ENCODE measurements at places on chromosomes 6 and 20.

GRCh38 chr20:1375515-1375914 is 17.3 kb downstream of the FKBP1A start:
- DNase-seq, result peak; percentile 62

- DNase-seq, result no peak
Observed at GRCh38 chr20:62369815-62370114, 2.7 kb upstream of the LAMA5 start.

GRCh38 chr20:36112112-36112511 is 42.4 kb upstream of the EPB41L1 start:
- no peak for DNase-seq

- no peak for DNase-seq
Observed at GRCh38 chr20:59120919-59121318, 42.7 kb upstream of the ZNF831 start.

DNA sequence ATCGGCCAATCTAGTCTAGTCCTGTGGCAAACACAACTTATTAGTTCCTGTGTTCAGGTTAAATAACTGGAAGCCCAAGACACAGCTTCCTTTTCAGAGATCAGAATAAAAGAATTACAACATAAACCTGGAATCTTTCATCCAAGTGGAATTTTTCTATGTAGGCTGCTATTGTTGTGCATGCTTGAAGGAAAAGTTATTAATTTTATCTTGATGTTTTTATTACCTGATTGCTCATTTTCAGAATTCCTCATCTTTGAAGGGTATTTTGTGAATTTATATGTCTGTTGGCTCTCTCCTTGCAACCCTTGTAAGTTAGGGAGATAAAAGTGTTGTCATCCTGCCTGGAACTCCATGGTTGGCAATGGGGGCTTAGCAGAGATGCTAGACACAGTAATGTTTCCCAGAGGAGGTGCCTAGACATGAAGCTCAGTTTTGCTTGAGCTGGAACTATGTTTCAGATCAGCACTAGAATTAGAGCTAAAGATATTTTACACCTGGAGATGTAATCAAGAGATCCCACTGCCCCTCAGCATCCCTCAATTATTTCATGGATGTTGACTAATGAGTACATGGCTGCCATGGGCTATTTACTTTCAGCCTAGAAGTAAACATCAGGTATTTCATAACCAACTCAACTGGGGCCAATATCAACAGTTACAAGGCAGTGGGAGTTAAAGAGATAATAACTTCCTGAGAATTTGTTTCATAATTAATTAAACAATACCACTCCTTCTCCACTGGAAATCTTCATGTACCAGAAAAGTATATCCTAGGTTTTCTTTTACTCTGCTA is 367.0 kb upstream of the MARCKS start:
- DNase-seq, result no peak

- peak; percentile 32 for DNase-seq
Observed at GRCh38 chr6:155126727-155127439, 131.8 kb downstream of the TIAM2 start.

DNA sequence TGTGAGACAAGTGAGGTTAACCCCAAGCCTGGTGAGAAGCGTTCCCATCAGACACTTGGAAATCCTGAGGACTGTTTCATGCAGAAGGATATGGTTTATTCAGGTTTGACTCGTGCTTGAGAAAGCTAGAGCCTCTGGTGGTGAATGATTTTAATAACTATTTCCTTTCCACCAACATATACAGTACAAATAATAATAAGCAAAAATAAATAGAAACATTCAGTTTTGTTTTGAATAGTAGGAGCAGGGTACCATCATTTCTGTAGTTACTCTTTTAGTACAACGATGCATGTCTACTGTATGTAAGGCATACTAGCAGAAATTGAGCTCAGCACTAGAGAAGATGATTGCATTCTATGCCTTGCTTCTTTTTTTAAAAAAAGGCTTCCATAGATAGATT is 33.5 kb downstream of the PLG start:
- no peak for DNase-seq

- DNase-seq, result peak; percentile 49
Observed at GRCh38 chr6:148556410-148556809, 190.4 kb upstream of the UST start.

DNA sequence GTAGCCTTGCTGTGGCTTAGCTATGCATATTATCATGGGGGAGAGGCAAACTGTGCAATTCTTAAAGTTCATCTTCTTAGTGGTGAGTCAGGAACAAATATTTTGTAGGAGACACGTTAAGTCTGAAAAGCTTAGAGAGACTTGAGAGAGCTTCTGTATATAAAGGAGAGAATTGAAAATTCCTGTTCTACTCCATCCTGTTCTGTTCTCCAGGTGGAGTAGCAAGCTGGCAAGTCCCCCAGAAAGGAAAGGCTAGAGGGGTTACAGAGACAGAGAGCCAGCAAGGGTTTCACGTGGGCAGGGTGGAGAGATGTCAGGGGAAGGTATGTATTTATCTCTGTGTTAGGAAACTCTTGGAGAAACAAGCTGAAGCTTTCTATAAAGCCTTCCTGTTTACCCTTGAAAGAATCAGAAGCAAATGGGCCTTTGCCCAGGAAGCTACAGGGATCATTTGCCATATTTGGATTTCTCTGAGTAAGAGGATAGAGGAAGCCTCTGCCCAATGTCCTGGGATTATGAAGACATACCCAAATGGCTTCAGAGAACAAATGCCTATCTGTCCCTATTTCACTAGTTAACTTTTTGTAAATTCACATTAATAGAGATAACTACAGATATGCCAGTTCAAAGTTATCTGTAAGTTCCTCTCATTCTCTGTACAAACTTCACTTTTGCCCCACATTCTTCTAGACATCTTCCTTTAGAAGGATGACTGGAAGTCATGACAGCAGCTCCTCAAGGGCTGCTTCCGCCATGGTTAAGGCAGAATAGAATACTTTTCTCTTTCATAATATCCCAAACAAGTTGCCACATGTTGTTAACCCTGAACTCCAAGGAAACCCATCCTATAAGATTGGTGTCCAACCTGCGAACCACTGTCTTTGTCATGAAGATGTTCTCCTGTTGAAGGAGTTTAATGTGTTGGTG is 126.7 kb upstream of the NEDD9 start:
- peak; percentile 66 for DNase-seq

DNA sequence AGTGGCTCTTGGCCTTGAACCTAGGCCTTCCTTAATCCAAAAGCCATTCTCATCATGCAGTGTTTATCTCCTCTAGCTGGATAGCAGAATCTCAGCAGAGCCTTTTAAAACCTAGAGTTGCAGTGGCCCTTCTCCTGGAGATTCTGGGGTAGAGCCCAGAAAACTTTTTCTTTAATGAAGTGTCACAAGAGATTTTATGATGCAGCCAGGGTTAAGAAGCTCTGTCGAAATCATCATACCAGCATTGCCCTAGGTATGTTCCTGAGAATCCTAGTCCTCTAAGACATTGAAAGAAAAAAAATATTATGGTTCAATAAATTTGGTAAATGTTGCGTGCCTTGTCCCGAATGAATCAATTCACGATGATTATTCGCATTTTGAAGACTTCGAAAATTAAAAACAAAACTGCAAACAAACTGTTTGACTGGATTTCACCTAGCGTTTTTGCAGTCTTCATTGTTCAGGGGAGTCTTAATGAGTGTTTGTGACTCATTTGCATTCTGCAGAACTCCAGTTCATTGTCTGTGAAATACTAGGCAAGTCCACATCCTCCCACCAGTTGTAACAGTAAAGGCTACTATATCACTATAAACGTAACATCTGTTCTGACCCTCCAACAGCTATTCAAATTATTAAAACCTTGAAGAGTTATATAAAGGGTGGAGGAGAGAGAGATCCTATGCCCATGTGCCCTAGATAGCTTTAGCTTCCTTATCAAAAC is 198.6 kb downstream of the UST start:
- DNase-seq, result no peak

- DNase-seq, result no peak
Observed at GRCh38 chr6:111713236-111713635, 107.6 kb upstream of the TRAF3IP2 start.

- no peak for DNase-seq
Observed at GRCh38 chr6:53044071-53044470, 21.1 kb upstream of the FBXO9 start.

- DNase-seq, result no peak
Observed at GRCh38 chr20:47249913-47250312, 106.6 kb downstream of the ZMYND8 start.

DNA sequence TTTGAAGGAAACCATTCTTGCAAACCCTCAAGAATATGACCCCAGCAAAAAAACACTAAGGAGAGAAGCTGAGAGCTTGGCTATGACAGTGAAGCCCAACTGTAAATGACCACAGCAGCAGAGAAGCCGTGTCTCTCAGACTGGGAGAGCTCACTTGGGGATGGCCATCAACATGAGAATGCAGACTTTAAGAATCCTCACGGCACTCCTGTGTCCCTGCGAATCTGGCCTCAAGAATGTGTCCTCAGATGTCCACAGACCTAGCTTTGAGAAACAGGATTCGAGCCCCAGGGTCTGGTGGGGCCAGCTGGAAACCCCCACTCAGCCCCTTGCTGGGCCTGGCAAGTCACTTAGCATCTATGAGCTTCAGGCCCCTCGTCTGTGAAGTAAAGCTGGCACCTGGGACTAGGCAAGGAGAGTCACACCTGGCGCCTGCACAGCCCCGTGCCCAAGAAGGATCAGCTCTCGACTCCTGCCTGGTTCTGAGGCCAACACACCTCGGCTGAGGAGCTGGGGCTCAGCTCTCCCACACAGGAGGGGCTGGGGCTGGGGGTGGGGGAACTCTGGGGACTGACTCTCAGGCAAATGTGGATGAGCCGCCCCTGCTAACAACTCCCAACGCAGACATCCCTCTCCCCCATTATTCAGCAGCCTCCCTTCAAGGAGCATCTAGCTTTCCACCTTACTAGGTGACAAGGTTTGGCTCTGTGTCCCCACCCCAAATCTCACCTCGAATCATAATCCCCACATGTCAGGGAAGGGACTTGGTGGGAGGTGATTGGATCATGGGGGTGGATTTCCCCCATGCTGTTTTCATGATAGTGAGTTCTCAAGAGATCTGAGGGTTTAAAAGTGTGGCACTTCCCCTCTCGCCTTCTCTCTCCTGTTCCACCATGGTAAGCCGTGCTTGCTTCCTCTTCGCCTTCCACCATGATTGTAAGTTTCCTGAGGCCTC is 97.7 kb downstream of the GRM4 start:
- DNase-seq, result no peak

DNA sequence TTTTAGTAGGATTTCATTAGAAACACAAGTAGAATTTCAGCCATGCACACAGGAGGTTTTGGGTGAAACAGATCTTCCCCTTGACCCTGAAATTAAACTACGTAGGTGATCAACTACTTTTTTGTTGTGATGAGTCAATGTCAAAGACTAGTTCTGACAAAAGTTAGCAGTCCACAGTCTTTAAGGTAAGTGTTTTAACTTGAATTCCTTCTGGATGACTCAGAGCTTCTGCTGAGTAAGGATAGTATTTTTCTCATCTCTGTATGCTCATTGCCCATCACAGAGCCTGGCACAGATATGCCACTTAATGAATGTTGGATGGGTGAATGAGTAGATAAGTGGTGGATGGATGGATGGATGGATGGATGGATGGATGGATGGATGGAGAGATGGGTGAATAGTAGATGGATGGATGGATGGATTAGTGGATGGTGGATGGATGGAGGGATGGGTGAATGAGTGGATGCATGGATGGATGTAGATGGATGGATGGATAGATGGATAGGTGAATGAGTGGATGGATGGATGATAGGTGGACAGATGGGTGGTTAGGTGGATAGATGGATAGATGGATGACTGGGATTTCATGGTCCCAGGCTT is 165.3 kb downstream of the ZMYND8 start:
- no peak for DNase-seq

GRCh38 chr6:13135152-13135551 is 193.2 kb downstream of the TBC1D7 start:
- no peak for DNase-seq

- no peak for DNase-seq
Observed at GRCh38 chr6:35242906-35243305, 16.6 kb upstream of the ZNF76 start.

GRCh38 chr20:3199206-3199605 is 5.3 kb downstream of the DDRGK1 start:
- DNase-seq, result no peak

DNA sequence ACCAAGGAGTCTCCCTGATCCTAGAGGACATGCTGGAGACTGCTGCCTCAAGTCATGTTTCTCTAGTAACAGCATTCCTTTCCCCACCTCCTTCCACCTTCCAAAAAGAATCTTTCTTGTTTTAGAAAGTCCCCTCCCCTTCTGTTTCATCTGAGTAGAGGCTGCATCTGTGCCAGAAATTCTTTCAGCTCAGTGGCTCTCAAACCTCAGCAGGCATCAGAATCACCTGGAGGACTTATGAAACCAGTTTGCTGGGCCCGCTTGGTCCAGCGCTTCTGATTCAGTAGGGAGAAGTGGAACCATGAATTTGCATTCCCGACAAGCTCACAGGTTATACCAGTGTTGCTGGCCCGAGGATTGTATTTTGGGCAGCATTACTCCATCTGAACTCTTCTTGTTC is 55.1 kb downstream of the TMEM200A start:
- DNase-seq, result no peak

DNA sequence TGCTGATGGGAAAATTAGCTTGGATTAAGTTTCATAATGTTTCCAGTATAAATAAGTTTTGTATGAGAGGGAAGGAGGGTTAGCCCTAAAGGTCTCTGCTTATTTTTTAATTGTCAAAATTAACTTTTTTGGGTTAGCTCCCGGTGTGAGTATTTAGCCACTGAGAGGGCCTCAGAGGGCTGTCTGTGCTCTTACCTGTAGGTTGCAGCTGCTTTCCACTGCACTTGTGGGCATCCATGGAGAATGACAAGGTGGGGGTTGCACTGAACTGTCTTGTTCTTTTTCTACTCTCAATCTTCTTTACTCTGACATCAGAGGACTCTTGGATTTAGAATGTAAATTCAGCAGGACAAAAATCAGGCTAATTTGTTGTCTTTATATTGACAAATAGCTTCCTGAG is 81.4 kb downstream of the CD164 start:
- no peak for DNase-seq

DNA sequence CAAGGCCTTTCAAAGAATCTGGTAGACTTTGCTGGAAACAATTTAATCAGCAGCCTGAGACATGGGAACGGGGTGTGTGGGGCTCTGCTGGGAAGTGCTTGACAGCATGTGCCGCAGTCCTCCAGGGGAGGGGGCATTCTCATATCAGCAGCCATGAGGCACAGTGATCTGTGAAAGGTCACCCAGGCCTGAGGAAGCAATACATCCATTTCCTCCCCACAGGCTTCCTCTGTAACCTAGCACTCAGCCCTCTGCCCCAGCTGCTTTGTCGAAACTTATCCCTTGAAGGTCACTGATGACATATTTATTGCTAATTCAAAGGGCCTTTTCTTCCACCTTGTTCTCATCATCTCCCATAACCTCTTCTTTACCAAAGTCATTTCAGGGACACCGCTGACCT is 103.3 kb downstream of the TNFAIP3 start:
- DNase-seq, result peak; percentile 40

- no peak for DNase-seq
Observed at GRCh38 chr6:70113171-70113570, 189.7 kb downstream of the COL9A1 start.

- peak; percentile 90 for DNase-seq
Observed at GRCh38 chr6:151763938-151764680, 43.4 kb upstream of the ESR1 start.

- DNase-seq, result no peak
Observed at GRCh38 chr6:104324301-104324700, 535.4 kb downstream of the HACE1 start.

- DNase-seq, result peak; percentile 28
Observed at GRCh38 chr20:36607586-36608387, 2.2 kb downstream of the RAB5IF start.

- no peak for DNase-seq
Observed at GRCh38 chr6:98044151-98044561, 761.1 kb upstream of the MMS22L start.
